ENCODE measurements at places on chromosomes 5 and 9.

DNA sequence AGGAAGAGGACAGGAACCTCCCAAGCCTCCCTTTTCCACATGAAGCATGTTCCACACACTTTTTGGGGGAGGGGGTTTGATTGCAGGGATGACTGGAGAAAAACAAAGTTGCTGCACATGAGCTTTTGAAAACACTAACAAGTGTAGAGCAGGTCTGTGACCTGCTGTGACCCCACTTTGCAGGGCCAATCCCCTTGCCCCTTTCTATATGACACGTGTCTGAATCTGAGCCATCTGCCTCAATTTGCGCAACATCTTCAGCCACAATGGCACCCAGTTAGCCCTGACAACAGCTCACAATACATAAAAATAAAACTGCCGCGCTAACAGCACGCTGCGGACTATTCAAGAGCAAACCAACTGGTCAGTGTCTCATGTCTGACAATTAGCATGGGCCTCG, 227.8 kb upstream of the TBCA start:
- DNase-seq, result no peak

GRCh38 chr9:128733256-128733655, 9.3 kb upstream of the ZDHHC12 start:
- DNase-seq, result no peak

DNA sequence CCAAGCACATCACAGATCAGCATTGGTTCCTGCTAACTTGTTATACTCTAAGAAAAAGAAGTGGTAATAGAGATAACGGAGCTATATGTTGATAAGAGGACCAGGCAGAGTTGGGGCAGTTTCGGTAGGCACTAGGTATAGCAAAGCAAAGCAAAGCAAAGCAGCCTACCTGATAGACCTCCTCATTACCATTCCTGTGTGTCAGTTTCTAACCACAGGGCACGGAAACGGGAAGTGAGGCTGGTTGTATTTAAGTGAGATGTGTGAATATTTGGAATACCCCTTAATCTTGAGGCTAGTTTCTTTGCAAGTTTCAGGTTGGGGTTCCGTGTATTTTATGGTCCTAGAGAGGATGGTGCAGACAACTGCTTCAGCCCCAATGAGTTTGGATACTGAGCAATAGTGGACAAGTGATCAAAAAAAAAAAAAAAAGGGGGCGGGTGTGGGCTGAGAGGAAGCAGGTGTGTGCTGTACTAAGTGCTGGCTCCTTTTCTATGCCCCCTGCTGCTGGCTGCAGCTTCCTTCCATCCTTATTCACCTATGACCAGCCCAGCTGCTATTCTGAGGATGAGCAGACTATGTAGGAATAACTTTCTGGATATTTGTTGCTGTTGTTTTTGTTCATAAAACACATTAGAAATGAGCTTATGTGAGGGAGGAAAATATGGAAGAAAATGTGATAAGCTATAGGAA, 183.3 kb downstream of the SH3GL2 start:
- DNase-seq, result no peak

- no peak for DNase-seq
These were observed 72.7 kb downstream of the ZFAND5 start for GRCh38 chr9:72292256-72292682.

GRCh38 chr9:80994892-80995291, 694.5 kb downstream of the TLE1 start:
- DNase-seq, result no peak
